ENCODE measurements at places on chromosomes 1 and 21.

DNA sequence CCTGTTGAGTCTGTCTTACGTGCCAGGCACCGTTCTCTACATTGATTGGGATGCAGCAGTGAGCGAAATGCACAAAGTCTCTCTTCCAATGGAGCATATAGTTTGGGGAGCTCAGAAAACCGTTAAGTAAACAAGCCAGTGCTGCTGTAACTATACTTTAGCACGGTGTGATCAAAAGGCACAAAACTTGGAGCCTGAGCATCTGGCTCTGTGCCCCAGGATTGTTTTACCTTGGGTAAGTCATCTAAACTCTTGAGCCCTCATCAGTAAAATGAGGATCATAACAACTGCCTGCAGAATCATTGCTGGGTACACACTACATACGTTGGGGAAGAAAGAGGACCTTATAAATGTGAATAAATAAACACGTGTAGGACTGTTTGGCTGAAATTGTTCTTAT lies 1.8 kb downstream of the HHIPL2 start:
- no peak for DNase-seq

- DNase-seq = no peak
Observed at GRCh38 chr21:45517249-45518065, 24.8 kb downstream of the SLC19A1 start.

DNA sequence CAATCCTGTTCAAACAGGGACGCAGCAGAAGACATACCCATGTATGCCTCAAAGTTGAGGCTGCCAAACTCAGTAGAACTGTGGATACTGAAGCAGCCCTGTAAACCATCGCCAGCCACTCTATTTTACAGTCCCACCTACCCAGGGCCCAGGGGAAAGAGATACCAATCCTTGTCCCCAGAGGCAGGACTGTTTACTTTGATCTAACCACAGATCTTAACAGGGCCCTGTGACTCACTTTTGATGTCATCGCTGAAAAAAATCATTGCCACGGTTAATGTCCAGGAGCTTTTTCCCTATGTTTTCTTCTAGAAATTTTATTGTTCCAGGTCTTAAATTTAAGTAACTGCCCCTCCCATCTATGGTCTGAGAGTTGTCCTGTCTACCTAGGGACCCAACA lies 538.4 kb upstream of the NCAM2 start:
- no peak for DNase-seq

GRCh38 chr1:208188607-208189006 lies 55.6 kb downstream of the PLXNA2 start:
- no peak for DNase-seq

DNA sequence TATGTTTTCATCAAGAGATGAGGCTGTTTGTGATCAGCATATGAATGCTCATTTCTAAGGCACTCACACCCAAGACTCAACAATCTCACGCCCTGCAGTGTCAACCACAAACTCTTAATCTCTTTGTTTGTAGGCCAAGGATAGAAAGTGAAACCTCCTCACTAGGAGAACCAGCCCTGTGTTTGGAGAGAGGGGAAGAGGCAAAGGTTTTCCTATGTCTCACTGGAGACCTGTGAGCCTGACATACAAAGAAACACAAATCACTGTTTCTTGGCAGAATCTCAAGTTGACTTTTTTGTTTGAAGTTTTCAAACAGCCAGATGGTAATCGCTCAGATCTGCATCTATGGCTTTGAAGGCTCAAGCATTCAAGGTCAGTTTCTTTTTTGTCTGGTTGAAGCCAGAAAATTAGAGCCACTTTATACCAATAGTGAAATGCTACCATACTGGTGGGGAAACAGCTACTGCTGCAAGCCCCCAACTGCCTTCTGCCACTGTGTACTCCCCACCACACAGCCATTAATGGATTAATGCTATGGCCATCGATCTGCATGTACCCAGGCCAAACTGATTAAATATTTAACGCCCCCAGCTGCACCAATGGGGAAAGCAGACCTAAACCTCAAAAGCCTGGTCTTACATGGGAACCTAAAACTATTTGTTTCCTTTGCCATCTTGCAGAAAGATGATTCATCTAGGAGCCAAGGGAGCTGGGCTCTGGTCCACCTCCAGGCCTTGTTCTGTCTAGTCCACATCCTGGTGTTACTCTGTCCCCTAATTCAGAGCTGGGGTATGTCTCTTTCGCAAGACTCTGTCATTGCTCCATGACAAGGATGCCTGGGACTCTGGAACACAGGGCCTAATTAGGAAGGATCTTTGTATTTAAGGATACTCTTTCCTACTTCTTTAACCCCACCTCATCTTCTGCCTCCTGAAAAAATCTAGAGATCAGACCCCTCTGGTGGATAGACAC lies 16.3 kb downstream of the PDZK1 start:
- peak; percentile 11 for DNase-seq

DNA sequence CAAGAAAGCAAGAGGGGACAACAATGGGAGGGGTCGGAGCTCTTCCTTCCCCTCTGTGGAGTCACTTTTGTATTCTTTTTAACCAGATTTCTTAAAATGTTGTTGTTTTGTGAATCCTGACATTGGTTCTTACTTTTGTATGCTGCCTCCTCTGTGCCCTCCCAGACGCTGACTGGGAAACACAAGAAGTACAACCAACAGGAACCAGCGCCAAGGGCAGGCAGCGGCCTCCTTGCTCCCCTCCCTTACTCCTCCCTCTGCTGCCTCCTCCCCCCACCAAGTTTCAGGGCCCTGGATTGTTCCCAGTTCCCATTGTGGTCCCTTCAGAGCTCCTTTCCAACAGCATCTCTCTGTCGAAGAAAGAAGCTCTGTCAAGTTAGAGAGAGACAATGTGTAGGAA lies 111.1 kb downstream of the BRINP2 start:
- DNase-seq = no peak

DNA sequence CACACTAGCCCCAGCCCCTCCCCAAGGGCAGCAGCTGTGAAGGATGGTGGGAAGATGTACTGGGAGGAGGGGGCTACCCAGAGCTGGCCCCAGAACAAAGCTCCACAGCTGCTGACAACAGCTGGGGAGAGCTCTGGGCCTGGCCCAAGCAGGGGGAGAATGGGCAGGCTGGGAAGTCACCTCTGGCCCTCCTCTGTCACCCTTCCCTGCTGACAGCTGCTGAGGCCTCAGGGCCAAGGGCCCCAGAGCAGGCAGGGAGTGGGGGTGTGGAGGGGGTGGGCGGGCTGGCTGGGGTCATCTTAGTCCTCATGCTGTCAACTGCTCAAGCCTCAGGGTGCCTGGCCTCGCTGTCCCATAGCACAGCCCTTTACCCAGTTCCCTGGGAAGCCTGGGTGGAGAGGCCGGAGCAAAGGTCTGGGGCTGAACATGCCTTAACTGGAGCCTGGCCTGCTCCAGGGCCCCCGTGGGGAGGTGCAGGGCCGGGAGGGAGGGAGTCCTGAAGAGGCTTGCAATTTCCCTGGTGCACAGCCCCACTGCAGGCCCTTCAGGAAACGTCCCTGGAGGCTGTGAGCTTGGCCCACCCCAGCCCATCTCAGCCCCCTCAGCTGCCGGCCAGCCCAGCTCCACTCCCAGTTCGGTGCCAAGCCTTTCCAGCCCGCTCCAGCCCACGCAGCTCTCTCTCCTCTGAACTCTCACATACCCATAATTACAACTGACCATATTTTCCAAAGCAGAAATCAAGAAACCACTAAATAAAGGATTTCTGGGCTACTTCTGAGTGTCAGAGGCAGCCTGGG lies 25.7 kb downstream of the HSPG2 start:
- no peak for DNase-seq

GRCh38 chr1:175193527-175193910 lies 943 bp upstream of the KIAA0040 start:
- DNase-seq = no peak

DNA sequence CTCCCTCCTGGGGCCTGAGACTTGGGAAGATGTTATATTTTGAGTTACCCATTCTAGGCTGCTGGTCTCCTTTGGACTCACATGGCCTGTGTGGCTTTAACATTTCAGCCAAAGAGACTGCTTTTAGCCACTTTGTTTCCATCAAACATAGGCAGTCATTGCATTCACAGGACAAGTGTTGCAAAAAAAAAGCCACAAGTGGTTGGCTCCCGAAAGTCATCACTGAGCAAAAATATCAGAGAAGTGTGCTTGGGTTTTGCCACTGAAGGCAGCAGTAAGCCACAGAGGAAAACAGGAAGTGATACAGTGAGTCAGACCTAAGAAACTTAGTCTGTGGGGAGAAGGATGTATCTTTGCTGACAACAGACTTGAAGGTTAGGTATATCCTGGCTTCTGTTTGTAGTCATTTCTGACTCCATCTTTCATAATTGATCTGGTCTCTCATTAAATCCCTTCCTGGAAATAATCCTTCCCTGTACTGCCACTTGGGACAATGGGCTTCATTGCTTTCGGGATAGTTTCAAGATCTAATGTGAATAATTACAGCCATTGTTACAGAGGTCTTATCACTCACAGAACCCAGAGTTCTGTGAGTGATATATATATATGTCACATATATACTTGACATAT lies 80.9 kb downstream of the COLGALT2 start:
- DNase-seq = peak; percentile 50

DNA sequence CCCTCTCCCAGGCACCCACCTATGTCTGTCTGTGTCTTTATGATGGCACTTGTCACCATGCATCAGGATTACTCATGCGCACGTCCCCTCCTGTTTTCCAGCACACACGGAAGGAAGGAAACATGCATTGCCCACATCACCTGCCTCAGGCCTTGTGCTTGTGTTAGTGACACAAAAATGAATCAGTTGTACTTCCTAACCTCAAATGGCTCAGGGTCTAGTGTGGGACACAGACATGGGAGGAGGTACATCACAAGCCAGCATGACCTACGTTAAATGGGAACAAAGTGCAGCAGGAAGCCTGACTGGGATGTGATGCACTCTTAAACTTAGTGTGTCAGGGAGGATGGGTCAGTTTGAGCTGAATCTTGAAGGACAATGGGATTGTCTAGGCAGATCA lies 126.7 kb downstream of the TRABD2B start:
- DNase-seq = no peak

GRCh38 chr1:165228676-165229075 lies 127.8 kb downstream of the LMX1A start:
- no peak for DNase-seq

GRCh38 chr1:112800289-112800688 lies 85.2 kb upstream of the PPM1J start:
- DNase-seq = no peak

DNA sequence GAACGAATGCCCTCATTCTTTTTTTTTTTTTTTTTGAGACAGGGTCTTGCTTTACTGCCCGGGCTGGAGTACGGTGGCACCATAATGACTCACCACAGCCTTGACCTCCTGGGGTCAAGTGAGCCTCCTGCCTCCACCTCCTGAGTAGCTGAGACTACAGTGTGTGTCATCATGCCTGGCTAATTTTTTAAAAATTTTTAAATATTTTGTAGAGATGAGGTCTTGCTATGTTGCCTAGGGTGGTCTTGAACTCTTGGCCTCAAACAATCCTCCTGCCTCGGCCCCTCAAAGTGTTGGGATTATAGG lies 69.4 kb downstream of the ALG14 start:
- no peak for DNase-seq

DNA sequence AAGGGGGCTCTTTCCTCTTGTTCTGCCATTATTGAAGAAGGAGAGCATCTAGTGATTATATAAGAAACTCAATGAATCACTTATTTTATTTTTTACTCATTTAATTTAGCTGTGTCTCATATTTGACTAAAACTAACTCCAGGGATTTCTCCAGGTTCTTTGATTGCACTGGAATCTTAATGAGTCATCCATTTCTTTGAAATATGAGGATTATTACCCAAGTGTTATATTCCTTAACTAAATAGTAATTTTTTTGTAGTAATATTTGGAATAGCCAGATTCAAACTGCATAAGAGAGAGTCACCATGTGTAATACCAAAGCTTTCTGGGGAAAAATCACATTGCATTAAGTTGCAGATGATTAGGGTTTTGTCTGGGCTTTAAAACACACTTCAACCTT lies 59.5 kb downstream of the NTMT2 start:
- no peak for DNase-seq

Data from stimulated activated CD4-positive, alpha-beta T cell treated with anti-CD3 and anti-CD28 coated beads, Interleukin-2, amount 100 ng/mL, for 24 hours (primary cell).